NCI-H1417 treated with DMSO at 0.1 percent for 48 hours (cell line): ENCODE measurements at places on chromosomes 4 and X.
A peak's percentile ranks its signal among the peaks of the same experiment; 100 is the strongest.

DNA sequence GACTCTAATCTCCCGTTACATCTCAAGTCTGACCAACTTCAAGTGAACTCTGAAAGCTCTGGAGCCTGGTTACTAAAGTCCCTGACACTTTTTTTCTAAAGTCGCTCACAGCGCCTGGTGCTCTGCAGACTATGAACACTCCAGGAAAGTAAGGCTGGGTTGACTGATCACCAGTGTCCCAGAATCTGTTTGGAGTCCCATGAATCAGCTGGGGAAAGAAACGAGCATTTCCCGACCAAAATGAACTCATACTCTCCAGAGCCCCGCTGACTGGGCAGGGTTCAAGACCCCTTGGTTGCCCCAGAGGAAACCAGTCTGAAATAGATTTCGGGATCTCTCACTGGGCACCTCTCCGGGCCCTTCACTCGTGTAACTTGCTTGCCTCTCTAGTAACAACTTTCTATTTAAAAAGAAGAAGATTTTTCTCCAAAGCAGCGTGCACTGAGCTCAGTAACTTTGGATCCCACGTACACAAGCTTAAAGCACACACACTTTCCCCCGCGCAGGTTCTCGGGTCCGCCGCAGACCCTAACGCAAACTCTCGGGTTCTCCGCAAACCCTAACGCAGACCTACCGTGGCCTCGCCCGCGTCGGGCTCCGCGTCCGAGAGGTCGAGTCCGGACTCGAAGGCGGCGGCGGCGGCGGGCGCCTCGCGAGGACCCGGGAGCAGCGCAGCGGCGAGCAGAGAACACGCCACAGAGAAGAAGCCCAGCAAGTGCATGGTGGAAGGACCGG, 964 bp downstream of the VEGFC start:
- DNase-seq: no peak

GRCh38 chr4:6608758-6609414, 31.6 kb upstream of the MRFAP1 start:
- DNase-seq: no peak

DNA sequence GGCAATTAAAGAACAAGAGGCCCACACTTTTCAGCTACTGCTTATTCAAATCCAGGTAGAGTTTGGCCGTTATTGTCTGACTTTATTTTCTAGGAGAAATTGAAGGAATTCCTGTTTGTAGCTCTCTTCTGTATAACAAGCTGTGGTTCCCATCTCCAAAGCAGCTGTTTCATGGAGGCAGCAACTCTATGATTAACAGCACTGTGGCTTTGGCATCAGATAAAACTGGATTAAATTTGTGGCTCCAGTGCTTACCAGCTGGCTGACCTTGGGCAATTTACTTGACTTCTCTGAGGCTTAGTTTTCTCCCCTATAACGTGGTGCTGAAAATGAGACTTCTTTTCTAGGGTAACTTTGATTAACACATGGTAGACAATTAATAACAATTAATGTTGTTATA, 28.1 kb downstream of the SLC30A9 start:
- DNase-seq: no peak

- DNase-seq: peak; percentile 32
Measured at GRCh38 chrX:101595739-101596419, 21.9 kb downstream of the ARMCX6 start.

DNA sequence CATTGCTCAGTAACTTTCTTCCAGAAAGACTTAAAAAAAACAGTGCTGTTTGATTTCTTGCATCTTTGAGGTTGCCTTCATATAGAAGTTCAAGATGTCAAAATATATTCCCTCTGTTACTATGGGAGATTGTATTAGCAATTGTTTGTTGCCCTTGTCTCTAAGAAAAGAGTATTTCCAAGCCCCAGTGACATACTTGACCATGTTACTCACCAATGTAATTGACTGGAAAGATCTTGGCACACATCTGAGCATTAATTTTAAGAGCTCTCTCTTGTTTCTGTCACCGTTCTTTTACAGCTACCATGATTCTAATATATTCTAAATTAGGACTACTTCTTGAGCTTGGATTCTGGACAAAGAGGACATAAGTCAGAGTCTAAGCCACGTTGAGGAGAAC, 902.7 kb upstream of the EPHA5 start:
- no peak for DNase-seq

GRCh38 chr4:98352396-98352795, 91.2 kb downstream of the RAP1GDS1 start:
- DNase-seq: no peak

- DNase-seq: no peak
Measured at GRCh38 chrX:13153796-13154195, 109.4 kb upstream of the FAM9C start.

DNA sequence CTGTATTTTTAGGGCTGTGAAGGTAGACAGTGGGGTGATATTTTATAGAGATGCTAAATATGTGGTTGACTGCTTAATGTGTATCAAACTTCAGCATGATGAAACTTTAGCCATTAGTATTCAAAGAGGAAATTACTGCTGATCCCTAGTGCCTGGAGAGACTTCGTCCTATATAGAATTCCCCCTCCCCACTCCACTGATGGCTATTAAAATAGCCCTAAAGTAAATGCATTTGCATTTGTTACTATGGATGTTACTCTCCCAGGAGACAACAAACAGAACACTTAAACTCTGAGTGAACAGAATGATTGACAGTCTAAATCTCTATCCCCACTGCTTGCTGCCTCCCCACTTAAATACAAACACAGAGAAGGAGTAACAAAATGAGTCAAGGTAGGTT, 39.1 kb downstream of the ADGRL3 start:
- DNase-seq: no peak

DNA sequence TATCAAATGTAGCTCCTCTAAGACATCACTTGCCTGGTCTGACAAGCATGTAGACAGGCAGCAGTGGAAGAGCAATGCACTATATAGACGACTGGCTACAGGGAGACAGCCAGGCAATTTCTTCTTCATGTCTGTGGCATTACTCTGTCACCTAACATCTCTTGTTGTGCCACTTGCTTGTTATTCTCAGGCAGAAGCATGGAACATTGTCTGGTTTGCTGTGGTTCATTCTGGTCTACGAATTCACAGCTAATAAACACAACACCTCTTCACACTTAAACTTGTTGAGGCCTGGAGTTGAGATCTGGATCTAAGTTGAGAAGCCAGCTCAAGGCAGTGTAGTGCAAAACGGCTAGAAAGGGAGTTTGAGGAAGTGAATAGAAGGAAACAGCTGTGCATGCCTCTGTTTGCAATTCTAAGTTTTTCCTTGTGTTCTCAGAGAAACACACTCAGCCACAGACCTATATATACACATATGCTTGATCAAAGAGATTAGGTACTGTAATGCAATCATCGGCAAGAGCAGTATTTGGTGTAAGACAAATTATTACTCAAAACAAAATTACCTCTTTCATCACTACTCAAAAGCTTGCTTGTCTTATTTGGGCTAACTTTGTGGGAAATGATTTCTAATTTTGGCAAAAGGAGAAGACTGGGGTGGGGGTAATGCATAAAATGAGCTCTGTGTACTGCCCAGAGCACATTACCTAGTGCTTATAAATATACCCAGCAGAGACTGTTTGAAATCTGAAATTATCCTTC, 243.8 kb downstream of the PPP3CA start:
- DNase-seq: no peak

- DNase-seq: no peak
Measured at GRCh38 chr4:121307445-121308327, 73.1 kb downstream of the QRFPR start.

- DNase-seq: no peak
Measured at GRCh38 chrX:154714925-154715324, 36.0 kb downstream of the GAB3 start.

GRCh38 chrX:19670854-19671620, 155.7 kb upstream of the MAP3K15 start:
- DNase-seq: no peak

DNA sequence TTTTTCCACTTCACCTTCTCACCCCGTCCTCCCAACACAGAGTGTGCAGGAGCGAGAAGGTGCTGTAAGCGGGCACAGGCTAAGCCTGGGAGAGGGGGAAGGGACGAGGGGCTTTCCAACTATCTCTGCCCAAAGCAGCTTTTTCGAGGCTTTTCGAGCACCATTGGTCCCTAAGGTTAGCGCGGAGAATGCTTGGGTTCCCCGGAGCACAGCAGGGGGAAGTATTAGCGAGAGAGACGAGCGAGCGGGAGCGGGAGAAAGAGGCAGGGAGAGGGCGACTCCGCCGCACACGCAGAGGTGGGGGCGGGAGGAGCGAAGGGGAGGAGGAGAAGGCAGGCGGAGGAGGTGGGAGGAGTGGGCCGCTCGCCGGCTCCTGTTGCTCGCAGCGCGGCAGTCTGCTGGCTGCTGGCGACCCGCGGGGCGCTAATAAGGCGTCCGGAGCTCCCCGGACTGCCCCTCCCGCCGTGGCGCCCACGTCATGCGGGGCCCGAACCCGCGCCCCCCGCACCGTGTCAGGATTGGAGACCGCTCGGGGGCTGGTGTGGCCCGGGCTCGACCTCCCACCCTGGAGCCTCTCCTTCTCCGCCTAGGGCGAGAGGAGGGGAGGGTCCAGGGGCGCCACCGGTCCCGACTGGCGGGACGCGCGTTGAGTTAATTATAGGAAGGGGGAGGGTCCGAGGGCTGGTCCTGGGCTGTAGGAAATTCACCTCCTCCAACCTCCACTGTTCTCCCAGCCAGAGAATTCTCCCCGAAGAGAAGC, at the start of gene ADAMTS3:
ADAMTS3 (minus strand) TSS at position 263 of the 760 bp plus-strand sequence. CDS start 459 bp downstream, outside the sequence.
- DNase-seq: no peak

DNA sequence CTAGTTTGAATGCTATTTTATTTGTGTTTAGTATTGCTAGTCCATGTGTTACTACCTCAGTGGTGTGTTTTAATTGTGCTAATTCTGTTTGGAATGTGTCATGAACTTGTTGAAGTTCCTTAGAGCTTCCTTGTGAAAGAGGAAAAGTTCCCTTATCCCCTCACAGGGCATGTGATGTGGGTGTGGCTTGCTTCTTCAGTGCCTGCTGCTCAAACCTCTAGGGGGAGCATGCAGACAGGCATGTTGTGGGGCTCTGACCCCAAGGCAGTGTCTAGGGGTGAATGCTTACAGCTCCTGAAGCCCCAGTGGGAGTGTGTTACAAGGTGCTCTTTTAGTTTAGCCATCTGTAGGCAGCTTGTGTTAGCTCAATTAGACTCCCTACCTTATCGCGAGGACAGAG, 86.5 kb downstream of the MAGED4 start:
- no peak for DNase-seq

- DNase-seq: no peak
Measured at GRCh38 chr4:83019794-83020494, 9.3 kb upstream of the LIN54 start.

DNA sequence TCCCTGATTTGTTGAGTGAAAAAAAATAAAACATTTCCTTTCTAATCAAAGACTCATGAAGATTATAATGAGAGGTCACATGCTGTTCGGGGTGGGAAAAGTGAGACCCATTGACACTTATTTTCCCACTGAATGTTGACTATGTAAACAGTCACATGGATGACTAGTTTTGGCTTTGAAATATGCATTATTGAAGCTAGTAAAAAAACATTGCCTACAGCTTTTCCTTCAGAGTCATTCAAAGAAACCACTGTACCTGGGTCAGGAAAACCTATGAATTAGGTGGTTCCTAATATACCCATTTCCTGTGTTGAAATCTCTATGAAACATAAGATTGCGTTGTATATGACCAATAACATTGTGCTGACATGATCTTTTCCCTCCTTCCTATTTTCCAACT, 251.2 kb downstream of the CFAP299 start:
- DNase-seq: peak; percentile 44

DNA sequence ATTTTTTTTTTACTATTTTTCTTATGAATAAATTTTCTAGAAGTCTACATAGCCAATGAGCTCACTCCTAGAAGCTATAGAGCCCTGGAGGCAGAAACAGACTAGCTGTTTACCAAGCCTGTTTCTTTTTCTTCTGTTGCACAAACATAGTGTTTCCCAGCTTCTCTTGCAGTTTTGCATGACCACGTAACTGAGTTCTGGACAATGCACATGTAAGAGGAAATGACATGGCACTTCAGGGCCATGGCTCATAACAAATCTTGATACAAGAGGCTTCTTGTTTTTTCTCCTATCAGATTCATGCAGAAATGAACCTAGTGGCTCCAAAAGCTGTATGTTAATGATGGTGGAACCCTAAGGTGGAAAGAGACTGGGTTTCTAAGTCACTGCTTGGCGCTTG, 127.4 kb downstream of the ZNF330 start:
- no peak for DNase-seq

DNA sequence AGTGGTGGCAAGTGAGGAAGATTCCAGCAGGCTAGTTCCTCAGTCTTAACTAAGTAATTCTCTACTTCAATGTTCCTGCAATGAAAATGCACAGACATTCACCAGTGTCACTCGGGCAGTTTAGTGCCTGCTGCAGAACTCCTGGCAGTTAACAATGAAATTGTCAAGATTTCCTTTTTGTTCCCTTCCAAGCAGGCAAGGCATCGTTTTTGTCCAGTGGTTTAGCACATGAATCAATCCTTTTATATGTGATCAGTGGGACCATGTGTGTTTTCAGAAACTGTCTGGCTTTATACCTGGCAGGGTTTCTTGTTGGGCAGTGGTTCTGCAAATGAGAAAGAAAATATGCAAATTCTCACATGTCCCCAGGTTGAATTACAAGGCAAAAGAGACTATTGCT, 122.2 kb downstream of the GBA3 start:
- no peak for DNase-seq

DNA sequence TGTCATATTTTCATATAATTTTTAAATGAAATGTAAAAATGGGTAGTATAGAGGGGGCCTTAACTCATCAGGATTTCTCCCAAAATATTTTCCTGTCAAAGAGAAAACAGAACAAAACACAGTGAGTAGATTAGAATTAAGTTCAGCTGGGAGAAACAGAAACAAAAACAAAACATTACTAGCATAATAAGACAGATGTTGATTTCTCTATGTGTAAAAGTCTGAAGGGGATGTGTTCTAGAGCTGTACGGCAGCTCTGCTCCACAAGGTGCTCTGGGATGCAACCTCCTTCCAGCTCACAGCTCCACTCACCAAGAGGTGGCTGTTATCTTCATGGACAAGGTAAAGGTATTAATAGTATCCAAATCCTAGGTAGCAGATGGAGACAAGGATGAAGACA, 72.8 kb downstream of the ARHGEF38 start:
- DNase-seq: no peak

GRCh38 chr4:100166297-100167039, 23.8 kb downstream of the DDIT4L start:
- no peak for DNase-seq

DNA sequence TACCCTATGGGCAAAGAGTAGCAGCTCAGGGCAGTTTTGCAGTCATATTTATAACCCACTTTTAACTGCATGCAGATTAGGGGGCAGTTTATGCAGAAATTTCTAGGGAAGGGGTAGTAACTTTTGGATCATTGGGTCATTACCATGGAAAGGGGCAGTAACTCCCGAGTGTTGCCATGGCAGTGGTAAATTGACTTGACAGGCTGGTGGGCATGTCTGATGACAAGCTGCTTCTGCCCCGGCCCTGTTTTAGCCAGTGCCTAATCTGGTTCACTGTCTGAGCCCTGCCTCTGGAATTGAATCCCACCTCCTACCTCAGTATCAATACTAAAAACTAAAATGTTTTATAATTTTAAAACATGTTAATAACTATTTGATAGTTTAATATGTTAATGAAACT, 362.1 kb upstream of the ATOH1 start:
- DNase-seq: no peak
